ENCODE measurements at places on chromosomes 12 and 14.

DNA sequence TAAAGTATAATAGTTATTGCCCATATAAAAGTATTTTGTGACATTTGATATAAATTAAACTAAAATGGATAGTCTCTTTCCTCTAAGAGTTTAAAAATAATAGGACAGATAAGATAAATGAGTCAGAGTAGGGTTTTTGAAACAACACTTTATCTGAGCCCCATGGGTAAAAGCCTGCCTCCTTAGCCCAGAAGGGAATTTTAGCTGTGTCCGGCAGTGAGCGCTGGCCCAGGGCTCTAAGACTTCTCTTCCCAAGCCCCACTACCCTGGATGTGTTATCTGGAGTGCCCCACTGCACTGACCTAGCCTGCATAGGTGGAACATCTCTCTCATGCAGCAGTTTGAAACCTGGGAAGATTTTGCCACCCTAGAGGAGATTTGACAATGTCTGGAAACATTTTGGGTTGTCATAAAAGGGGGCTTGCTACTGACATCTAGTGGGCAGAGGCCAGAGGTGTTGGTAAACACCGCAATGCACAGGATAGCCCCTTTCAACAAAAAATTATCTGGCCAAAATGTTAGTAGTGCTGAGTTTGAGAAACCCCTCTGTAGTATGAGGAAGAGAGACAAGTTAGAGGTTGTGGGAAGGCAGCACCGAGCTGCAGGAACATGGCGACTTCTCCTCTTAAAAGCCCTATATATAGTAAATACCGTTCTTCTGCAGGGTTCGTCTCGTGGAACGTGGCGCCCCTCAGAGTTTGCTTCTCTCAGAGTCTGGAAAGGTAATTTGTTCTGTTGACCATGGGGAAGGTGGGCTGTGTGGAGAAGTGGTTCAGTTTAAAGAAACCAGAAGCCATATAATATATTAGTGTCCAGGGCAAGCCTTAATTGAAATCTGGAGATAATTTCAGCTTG, 29.3 kb upstream of the ATF1 start:
- peak; percentile 57 for DNase-seq

DNA sequence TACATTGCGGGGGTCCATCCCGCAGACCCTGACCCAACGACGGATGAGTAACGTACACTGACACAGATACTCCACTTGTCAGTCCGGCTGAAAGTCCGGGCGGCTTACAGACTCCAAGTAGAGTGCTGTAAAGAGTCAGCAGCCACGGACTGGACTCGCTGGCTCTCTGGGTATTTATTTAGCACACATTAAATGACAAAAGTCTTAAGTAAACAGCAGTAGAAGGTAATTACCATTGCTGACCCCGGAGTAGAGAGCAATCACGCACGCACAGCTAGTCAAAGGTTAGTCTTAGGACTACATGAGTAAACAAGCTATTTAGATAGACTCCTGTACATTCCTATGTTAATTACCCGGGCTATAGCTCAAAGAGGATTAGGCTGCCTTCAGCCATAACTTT, 780.9 kb downstream of the RPS29 start:
- DNase-seq, result no peak

DNA sequence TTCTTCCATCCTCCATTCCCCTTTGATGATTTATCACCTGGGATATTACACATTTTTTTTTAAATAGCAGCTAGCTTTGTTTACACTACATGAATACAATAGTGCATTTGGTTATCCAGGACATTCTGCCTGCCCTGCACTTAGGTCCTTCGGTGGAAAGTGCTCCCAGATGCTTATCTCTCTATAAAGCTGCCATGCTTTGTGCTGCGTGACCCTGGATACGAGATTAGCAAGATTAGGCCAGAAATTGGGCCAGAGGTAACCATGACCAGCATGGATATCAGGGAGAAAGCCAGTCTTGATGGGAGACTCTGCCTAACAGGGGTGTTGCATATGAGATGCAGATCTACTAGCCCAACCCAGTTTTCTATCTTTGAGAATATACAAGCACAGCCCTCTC, 12.1 kb upstream of the KRT83 start:
- no peak for DNase-seq

DNA sequence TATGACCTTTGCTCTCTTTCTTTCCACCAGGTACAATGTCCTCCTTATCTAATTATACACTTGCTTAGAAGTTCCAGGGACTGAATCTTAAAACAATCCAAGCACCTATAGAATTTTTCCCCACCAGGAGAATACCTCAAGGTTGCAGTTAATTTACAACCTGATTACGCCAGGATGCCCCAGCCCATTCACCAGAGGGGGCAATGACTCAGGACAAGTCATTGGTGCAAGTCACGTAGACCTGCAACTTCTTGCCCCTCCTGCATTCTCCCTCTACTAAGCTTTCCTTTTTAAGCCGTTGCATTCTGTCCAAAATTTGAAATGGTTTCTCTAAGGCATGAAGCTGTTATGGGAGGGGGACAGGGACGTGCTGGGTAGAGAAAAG, 111.1 kb upstream of the SCAF11 start:
- DNase-seq, result no peak

GRCh38 chr14:100359881-100360280, 36.7 kb downstream of the SLC25A47 start:
- DNase-seq, result no peak

DNA sequence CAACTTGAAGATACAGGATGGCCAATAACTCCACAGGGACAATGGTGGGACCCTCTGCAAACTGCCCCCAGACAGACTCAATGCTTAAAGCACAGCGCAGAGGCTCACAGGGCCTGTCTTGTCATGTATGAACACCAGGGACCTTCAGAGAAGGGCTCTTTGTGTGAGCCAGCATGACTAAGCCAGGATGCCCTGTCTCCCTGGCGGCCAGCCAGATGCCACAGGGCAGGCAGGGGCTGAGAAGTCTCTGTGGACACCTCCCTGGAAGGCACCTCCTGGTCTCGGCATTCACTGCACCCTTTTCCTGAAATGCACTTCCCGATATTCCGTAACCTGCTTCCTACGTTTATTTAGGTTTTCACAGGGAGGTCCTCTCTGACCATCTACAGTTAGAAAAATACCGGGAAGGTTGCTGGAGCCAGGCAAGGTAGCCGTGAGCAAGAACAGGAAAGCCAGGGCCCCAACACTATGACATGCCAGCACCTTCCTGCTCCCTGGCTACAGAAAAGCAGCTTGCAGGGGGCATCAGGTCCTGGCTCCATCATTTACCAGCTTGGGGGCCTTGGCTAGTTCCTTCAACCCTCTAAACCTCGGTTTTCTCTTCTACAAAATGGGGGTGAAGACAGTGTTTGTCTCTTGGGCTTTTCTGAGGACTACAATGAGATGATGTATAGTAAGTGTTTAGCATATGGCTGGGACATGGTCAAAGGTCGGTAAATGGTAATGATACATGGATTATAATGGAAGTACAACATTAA, 65.0 kb downstream of the PITPNM2 start:
- DNase-seq, result peak; percentile 42

- no peak for DNase-seq
These were observed 6.8 kb downstream of the FBRSL1 start for GRCh38 chr12:132496710-132497109.

- DNase-seq, result no peak
These were observed 20.5 kb downstream of the KITLG start for GRCh38 chr12:88559772-88560171.

GRCh38 chr12:124833693-124834122, 30.0 kb downstream of the SCARB1 start:
- no peak for DNase-seq

All from T47D (cell line).